ENCODE measurements at places on chromosomes 2 and 18. TPM values are rescaled to one million over a fixed set of nuclear protein-coding genes. Genes with fewer than 3 reads are reported as not detected.

MAL gene
- 1.6 TPM for total RNA-seq

KLHL29 gene
- total RNA-seq: 9.9 TPM

GRCh38 chr2:175838979-175839378 lies 163.1 kb downstream of the LNPK start:
- no peak for DNase-seq

CCDC121 gene
- 4.3 TPM for total RNA-seq

SP5 gene
- not detected for total RNA-seq

DNA sequence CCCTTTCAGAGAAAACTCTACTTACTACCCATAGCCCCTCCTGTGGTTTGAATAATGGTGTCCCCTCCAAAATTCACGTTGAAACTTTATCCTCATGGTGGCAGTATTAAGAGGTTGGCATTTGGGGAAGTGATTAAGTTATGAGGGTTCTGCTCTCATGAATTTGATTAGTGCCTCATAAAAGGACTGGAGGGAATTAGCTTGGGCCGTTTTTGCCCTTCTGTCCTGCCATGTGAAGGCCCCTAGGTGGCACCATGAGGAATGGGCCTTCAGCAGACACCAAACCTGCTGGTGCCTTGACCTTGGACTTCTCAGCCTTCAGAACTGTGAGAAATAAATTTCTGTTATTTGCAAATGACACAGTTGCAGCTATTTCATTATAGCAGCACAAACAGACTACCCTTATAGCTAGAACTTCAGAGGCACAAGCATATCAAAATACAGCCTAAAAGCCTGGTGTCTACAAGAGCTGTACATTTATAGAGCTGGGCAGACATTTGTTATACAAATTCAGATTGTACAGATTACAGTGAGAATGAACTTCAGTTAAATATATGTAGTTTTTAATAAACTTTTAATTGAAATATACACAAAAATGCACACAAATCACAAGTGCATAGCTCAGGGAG lies 2.6 kb upstream of the PTPN2 start:
- no peak for DNase-seq

- DNase-seq: no peak
These were observed 103.8 kb downstream of the VWC2L start for GRCh38 chr2:214514704-214515103.
